CD4-positive, alpha-beta T cell (primary cell): ENCODE measurements at places on chromosomes 2 and 18.

- no peaks in the 10 kb centered on the region for H3K27me3 ChIP-seq
- H3K4me1 ChIP-seq: peaks cover 16% of the 10 kb centered on the region
- no peak overlapping the region for H3K4me3 ChIP-seq
- no peaks in the 10 kb centered on the region for H3K36me3 ChIP-seq
- no peak for DNase-seq
Measured at GRCh38 chr2:46431481-46432235, 47.7 kb upstream of the TMEM247 start.

- H3K27me3 ChIP-seq: no peaks in the 10 kb centered on the region
- H3K36me3 ChIP-seq: no peaks in the 10 kb centered on the region
- peak overlapping the region; percentile 31 for H3K4me3 ChIP-seq
- no peak for DNase-seq
Measured at GRCh38 chr18:67243799-67244587, 272.5 kb downstream of the DSEL start.

DNA sequence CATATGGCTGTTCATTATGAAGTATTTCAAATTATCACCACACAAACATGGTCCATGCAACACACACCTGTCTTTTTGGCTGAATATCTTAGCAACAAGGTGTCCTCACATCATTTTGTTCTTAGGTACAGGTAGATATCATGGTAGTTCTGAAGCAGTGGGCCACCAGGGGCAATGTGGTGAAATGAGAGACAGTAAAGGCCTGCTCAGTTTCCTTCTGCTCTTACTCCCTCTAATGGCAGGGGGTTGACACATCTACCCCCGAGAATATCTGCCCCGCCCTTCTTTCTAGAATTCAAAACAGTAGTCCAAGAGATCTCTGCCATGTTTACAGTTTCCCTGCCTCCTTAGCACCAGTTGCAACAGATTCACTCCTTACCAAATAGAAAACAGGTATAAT lies 147.0 kb upstream of the KLHL14 start:
- H3K27me3 ChIP-seq: no peaks in the 10 kb centered on the region
- no peak overlapping the region for H3K27ac ChIP-seq
- no peak for DNase-seq
- H3K36me3 ChIP-seq: no peaks in the 10 kb centered on the region

- H3K27ac ChIP-seq: no peak overlapping the region
- no peaks in the 10 kb centered on the region for H3K36me3 ChIP-seq
- H3K4me1 ChIP-seq: no peaks in the 10 kb centered on the region
Measured at GRCh38 chr18:51559902-51560287, 362.4 kb upstream of the MEX3C start.

- H3K4me1 ChIP-seq: no peaks in the 10 kb centered on the region
- DNase-seq: no peak
- no peaks in the 10 kb centered on the region for H3K36me3 ChIP-seq
- H3K27ac ChIP-seq: no peak overlapping the region
- no peaks in the 10 kb centered on the region for H3K27me3 ChIP-seq
- H3K4me3 ChIP-seq: no peak overlapping the region
Measured at GRCh38 chr2:11030909-11031308, 119.2 kb downstream of the KCNF1 start.

- H3K36me3 ChIP-seq: peaks cover 3% of the 10 kb centered on the region
- H3K4me3 ChIP-seq: no peak overlapping the region
- no peak for DNase-seq
- no peak overlapping the region for H3K27ac ChIP-seq
Measured at GRCh38 chr2:36478332-36478738, 119.6 kb downstream of the FEZ2 start.

DNA sequence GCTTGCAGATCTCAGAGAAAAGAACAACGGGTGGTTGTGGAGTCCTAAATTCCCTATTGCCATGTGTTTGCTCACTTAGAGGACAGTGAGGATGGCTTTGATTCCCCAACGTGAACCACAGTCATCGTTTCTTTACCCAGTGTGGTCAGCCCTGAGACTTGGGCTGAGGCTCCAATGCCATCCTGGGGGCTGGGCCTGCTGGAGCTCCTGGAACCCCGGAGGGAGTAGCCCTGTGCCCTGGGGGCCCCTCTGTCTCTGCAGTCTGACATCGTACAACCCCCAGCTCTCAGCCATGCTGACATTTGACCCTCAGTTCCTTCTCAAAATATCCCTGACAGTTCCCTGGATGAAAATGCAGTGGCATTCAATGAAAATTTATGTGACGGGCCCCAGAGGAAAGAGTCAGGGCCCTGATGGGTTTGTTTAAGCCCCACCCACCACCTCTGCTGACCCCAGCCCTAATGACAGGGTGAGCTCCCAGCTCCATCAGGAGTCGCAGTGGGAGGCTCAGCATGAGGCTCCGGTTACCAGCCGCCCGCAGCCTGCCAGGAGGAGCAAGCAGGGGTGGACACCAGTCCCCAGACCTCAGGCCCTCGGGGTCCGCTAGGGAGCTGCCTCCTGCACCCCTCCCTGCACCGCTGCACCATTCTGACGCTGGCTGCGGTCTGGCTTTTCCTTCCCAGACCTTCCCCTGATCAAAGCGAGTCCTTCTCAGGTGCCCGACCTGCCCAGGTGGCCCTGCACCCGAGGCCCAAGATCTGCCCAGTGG lies 120.9 kb downstream of the TWIST2 start:
- peaks cover 3% of the 10 kb centered on the region for H3K4me1 ChIP-seq
- DNase-seq: no peak
- peaks cover 14% of the 10 kb centered on the region for H3K27me3 ChIP-seq
- no peaks in the 10 kb centered on the region for H3K36me3 ChIP-seq
- H3K27ac ChIP-seq: no peak overlapping the region
- no peak overlapping the region for H3K4me3 ChIP-seq

DNA sequence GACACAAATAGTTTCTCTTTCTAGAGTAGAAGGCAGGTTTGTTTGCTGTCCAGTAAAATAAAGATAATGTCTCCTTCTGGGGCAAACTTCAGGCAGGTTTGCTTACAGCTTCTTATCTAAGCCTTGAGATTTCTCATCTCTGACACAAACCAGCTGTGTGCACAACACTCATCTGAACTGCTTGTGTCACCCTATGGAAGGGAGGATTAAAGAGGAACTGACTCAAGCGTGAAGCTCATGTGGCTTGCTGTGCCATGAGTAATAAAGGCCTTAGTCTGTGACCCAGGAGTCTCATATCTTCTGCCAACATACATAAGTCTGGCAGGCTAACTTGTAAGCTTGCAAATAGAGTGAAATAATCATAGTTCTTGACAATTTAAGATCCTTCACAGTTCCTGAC lies 24.2 kb upstream of the CPO start:
- H3K27me3 ChIP-seq: no peaks in the 10 kb centered on the region
- H3K27ac ChIP-seq: no peak overlapping the region
- H3K36me3 ChIP-seq: no peaks in the 10 kb centered on the region
- no peak for DNase-seq
- H3K4me1 ChIP-seq: no peaks in the 10 kb centered on the region

GRCh38 chr2:216519154-216519762 lies 20.6 kb downstream of the RPL37A start:
- no peaks in the 10 kb centered on the region for H3K4me1 ChIP-seq
- DNase-seq: peak; percentile 5
- H3K4me3 ChIP-seq: no peak overlapping the region
- no peaks in the 10 kb centered on the region for H3K27me3 ChIP-seq
- H3K27ac ChIP-seq: no peak overlapping the region
- no peaks in the 10 kb centered on the region for H3K36me3 ChIP-seq

GRCh38 chr2:150955231-150955630 lies 306.4 kb downstream of the RBM43 start:
- DNase-seq: no peak
- no peak overlapping the region for H3K4me3 ChIP-seq
- no peak overlapping the region for H3K27ac ChIP-seq
- H3K4me1 ChIP-seq: no peaks in the 10 kb centered on the region
- H3K27me3 ChIP-seq: no peaks in the 10 kb centered on the region
- no peaks in the 10 kb centered on the region for H3K36me3 ChIP-seq

DNA sequence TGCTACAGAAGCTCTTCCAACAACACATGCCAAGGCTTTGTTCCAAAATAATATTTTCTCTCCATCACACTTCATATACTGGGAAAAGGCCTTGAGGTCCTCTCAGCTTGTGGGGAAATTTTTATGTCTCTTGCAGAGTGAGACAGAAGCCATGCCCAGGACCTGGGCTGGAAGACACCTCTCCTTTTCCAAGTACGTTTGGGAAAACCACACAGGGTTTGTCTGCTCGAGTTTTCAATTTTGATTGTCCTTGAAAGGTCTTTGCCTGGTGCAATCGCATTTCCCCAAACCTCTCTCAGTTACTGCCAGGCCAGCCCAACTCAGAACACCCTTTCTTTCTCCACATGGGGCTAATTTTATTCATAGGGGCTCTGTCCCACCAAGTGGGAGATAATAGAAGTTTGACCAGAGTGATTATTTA lies 272.2 kb downstream of the OSR1 start:
- DNase-seq: no peak
- H3K36me3 ChIP-seq: no peaks in the 10 kb centered on the region
- H3K27me3 ChIP-seq: no peaks in the 10 kb centered on the region
- H3K4me3 ChIP-seq: no peak overlapping the region
- H3K4me1 ChIP-seq: no peaks in the 10 kb centered on the region
- H3K27ac ChIP-seq: no peak overlapping the region

GRCh38 chr2:31382452-31383120 lies 32.0 kb downstream of the XDH start:
- no peaks in the 10 kb centered on the region for H3K27me3 ChIP-seq
- H3K27ac ChIP-seq: no peak overlapping the region
- no peak for DNase-seq
- H3K36me3 ChIP-seq: no peaks in the 10 kb centered on the region
- no peak overlapping the region for H3K4me3 ChIP-seq

- H3K27ac ChIP-seq: no peak overlapping the region
- no peaks in the 10 kb centered on the region for H3K36me3 ChIP-seq
- no peak overlapping the region for H3K4me3 ChIP-seq
- H3K4me1 ChIP-seq: no peaks in the 10 kb centered on the region
- H3K27me3 ChIP-seq: no peaks in the 10 kb centered on the region
Measured at GRCh38 chr2:156483741-156484173, 47.6 kb downstream of the GPD2 start.
